Smooth muscle cell of the brain vasculature (primary cell): ENCODE measurements at places on chromosomes 7 and 10.

DNA sequence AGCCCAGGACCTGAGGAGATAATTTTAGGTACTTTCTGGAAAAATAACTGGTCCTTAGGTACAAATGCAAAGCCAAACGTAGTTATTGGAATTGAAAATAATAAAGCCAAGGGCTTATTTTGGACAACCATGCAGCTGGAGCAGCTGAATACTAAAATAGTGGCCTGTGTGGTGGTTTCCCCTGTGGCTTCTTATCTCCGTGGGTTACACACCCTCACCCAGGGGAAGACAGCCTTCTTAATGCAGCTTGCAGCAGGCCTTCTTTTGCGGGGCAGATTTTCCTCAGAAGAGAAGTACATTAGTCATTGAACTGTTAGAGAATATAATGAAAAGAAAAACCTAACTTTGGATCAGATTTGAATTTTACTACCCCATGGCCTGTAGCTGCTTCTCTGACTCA lies 133.5 kb downstream of the ST7 start:
- DNase-seq: no peak

DNA sequence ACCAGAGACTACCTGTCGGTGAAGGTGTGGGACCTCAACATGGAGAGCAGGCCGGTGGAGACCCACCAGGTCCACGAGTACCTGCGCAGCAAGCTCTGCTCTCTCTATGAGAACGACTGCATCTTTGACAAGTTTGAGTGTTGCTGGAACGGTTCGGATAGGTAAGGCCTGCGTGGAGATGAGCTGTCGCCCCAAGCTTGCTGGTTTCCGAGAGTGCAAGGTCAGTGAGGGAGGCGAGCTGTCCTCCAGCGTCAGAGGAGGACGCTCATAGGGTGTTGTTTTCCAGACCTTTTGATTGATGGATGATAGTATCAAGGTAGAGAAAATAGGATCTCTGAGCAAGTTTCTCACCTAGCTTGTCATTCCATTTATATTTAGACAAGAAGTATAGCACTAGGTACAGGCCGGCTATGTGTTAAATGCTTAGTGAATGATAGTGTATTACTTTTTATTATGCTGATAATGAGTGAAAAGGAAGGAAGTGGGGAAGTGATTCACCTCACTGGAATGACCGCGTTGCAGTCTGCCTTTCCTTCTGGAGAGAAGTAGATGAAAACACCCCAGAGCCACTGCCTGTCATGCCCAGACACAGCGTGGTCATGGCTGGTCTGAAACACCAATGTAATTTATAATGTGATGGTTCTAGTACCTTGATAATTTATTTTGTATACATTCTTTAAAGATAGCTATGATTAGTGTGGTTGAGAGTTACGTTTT lies 33.9 kb downstream of the BNIP3 start:
- no peak for DNase-seq

DNA sequence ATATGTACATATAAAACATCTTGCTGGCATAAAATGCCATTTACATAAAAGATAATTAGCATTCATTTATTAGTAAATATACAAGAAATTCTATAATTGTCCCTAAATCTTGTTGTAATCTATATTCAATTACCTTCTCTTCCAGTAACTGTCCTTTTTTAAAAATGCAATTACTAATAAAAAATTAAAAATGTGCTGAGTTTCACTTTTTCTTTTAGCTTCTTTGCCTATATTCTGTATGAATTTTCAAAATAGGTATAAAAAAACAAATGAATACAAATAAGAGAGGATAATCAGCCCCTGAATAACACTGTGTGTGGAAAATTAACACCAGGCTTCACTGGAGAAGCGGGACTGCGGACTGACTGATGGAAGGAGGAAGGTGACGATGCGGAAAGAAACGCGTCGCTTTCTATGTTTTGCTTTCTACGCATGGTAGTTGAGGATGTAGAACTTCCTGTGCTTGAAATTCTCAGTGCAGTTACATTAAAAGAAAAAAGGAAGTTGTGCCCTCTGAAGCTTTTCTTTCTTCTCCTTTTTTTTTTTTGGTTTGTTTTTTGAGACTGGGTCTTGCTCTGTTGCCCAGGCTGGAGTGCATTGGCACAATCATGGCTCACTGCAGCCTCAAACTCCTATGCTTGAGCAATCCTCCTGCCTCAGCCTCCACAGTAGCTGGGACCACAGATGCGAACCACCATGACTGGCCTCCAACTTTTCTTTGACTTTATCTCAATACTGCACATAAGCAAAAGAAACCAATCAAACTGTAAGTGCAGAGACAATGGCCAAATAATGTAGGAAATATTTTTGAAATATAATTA lies 7.4 kb upstream of the ZMYND11 start:
- no peak for DNase-seq

DNA sequence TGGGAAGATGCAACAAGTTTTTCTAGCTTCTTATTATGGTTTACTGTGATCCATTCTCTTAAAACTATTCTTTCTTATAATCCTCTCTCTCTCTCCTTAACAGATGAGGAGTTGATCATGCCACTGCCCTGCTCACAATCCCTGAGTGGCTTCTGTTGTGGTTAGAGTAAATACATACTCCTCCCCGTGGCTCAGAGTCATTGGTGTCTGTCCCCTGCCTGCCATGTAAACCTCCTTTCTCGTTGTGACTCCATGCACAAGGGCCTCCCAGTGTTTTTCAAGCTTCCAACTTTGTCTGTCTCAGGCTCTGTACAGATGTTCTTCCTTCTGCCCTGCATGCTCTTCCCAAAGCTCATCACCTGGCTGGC lies 20.4 kb downstream of the CCNY start:
- no peak for DNase-seq

DNA sequence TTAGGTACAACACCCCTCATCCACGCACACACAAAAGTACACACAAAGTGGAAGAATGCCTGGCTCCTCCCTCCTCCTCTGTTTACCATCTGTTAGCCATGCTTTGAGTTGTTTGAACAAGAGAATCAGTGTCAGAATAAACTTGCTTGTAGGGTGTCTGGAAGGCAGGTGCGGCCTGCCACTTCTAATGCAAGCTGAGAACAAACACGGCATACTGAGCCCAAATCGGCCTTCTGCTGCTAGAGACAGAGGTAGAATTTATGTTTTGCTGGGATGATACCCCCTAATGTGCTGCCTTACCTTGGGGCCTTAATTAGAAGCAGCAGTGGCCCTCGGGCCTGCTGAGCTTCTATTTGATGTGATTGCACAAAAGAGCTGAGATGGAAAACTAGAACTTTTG lies 24.9 kb upstream of the FAM180A start:
- DNase-seq: no peak

DNA sequence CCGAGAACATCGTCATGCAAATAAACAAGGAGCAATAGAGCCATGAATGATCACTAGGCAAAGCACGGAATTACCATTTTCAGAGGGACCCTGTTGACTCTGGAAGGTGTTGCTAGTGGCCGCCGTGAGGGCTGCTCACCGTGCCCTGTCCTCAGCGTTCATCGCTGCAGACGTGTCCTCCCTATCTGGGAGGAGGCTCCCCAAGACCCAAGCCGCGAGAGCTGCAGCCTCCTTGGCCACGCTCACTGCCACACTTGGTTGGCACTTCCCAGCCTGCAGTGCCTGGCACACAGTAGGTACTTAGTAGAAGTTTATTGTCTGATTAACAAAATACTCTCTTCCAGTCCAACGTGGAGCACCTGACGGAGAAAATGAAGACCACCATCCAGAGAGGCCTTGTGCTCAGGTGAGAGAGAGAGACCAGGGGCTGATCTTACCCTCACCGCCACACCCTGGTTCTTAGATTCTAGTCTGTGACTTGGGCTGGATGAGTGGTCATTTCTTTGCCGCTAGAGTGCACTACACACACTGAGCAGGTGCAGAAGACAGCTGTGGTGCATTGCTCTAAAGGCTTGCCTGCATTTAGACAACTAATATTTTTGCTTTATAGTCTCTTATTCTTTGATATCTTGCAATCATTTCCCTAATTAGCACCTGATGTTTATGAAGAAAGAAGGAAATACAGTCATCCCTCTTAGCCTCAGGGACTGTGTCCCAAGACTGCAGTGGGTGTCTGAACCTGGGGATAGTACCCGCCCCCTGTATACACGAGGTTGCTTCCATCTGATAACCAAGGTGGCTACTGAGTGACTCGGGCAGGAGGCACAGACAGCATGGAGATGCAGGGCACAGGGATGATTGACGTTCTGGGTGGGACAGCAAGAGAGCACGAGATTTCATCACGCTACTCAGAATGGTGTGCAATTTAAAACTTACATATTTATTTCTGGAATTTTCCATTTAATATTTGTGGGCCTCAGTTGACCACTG lies 40.3 kb downstream of the PITRM1 start:
- DNase-seq: no peak

GRCh38 chr7:43954524-43955228 lies 28.4 kb downstream of the UBE2D4 start:
- DNase-seq: peak; percentile 20

DNA sequence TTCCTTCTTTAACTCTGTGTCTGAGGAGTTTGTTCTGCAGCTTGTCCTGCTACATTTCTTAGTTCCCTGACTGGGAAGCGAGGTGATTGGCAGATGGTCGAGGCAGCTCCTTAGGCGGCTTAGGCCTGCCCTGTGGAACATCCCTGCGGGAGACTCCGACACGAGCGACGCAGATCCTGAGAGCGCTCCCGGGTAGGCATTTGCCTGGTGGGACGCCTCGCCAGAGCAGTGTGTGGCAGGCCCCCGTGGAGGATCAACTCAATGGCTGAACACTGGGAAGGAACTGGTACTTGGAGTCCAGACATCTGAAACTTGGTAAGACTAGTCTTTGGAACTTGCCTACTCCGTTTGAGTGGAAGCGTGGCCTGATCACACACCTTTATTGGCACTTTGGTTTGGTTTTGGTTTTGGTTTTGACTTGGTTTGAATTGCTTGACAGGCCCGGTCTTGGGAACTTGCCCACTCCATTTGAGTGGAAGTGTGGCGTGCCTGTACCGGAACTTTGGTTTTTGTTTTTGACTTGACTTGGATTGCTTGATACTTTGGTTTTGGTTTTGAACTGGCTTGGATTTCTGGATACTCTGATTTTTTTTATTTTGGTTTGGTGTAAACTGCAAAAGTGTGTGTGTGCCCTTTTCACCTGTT lies 42.6 kb downstream of the MAP3K8 start:
- no peak for DNase-seq

DNA sequence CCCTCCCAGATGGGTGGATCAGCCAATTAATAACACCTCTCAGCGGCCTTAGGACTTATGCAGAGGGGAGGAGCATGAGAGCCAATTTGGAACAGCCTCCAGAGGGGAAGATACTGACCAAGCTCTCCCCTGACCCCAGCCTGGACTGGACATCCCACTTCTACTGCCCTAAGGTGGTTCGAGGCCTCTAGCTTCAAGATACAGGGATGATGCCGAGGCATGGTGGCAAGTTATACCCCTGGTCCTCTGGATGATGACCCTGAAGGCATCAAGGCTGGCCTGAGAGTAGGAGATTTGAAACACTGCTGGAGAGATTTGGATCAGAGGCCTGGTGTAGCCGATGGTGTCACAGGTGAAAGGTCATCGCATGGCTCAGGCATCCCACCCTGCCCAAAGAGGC lies 3.2 kb downstream of the CDH23 start:
- no peak for DNase-seq

- no peak for DNase-seq
These were observed 580.0 kb downstream of the XPNPEP1 start for GRCh38 chr10:109343293-109343692.

DNA sequence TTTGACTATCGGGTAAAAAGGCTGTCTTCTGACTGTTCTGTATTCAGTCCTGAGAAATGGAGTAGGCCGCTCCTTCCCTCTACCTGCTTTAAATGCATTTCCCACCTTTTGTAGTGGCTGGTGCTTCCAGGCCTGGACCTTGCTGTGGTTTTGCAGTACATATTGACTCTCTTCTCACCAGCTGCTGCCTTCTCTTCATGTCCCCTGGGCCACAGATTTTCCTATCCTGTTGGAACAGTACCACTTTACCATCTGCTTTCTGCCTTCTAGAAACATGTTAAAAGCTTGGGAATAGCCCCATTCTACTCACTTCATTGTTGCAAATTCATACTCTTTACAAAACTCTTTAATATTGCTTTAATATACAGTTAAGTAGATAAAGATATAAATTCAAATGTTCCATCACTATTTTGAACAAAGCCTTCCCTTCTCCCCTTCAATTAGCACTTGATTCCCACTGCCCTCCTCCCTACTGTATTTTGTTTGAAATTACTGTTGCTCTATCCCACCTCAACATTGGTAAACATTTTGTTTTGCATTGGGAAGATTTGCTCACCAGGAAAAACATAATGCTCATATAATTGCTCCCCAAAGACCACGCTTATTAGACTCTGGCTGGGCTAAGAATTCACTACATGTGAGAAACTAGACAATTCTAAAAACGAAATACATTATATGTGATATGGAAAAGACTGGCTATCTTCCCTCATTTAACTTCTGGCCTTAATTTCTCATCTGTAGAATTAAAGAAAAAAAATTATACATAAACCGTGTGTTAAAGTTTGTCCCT lies 17.3 kb upstream of the SEMA3C start:
- no peak for DNase-seq

DNA sequence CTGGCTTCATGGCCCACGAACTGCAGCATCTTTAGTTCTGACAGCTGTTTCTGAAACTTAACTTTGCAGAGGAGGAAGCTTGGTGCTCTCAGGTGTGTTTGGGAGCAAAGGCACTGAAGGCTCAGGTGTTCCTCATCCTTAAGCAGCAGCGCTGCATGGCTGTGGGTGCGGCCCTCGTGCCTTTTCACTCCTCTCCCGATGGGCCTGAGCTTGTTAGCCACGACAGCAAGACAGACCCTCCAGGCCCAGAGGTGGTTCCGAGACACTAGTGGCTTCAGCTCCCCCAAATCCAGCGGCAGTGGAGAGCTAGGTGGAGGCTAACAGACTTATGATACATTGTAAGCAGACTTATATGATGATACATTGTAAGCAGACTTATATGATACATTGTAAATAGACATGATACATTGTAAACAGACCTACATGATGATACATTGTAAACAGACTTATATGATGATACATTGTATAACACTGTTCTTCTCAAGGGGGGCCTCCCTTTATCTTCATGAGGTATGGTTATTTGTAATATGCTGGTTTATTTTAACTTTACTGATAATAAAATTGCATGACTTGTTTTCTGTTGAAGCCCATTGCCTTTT lies 14.1 kb downstream of the PFKP start:
- DNase-seq: no peak

DNA sequence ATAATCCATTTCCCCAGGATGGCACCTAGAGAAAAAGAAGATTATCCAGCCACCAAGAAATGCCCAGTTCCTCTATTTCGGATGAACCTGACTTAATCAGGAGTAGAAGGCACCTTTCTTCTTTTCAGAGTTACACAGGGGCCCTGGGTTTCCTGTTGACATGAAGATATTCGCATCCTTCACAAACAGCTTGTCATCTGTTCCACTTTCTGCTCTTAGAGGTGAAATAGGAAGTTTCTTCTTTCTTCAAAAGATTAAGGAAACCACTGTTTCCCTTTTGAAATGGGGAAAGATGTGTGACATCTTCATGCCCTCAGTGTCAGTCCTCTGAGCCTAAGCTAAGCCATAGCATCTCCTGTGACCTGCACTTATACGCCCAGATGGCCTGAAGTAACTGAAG lies 39.1 kb upstream of the RAB18 start:
- DNase-seq: no peak

- DNase-seq: no peak
These were observed 73.5 kb downstream of the TFPI2 start for GRCh38 chr7:93817004-93817403.
